ENCODE measurements at places on chromosomes 11 and 22.

DNA sequence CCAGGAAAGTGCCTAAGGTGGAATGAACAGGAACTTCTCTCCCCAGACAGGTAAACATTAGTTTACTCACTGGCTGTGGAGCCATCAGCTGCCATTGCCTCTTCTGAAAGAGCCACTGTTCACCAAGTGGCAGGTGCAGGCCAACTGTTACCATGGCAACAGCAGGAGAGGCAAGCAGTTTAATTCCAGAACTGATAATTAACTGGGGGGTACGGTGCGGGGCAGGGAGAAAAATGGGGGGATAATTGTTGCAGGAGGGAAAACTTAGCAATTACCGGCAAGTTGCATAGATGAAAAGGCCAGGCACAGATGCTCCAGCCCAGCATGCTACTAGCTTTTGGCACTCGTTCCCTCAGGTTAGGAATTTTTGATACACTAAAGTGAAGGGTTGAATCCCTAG is 85.1 kb downstream of the TRIM44 start:
- no peak for ATAC-seq

- no peak for ATAC-seq
Measured at GRCh38 chr22:37300551-37301017, 18.3 kb downstream of the CYTH4 start.

- ATAC-seq: no peak
Measured at GRCh38 chr11:44356351-44356750, 46.4 kb upstream of the ALX4 start.

- no peak for ATAC-seq
Measured at GRCh38 chr22:49099496-49100124, 728.1 kb downstream of the BRD1 start.

DNA sequence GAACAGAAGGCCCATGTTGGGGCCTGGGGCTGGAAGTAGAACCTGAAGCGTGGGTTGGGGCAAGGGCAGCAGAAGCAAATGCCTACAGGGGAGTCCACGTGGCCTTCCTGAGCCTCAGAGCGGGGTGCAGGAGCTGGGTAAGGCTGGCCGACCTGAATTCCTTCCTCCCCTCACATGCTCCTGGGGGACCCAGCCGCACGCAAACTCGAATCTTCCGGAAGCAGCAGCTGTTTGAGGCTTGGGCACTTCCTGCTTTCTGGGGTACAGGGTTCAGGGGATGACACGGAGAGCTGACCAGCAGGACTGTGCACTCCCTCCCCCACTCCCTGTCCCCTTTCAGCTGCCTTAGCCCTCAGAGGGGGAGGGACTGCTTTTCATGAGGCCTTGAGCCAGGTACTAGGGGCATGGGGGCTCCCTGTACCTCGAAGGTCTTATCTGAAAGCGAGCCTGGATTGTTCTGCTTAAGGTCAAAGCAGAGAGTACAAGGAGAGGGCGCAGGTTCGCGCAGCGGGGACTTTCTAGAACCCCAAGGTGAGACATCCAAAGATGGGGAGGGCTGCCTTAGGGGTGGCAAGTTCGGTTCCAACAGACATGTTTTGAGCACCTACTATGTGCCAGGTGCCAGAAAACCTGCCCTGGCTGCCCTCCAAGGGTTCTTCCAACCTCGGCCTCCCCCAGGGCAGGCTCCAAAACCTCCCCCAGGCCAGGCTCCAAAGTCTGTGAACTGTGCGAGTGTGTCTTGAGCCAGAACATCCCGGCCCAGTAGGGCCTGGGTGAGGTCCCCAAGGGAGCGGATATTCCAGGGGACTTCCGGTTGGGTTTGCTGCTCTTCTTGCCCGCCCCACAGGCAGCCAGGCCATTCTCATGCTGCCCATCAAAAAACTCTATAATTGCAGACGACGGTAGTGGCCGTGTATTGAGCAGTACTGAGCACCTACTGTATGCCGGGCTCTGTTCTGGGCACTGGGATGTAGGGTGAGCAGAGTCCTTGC is 1.7 kb downstream of the NCF4 start:
- ATAC-seq: no peak

GRCh38 chr11:94926698-94927237 is 46.6 kb downstream of the CWC15 start:
- ATAC-seq: no peak

GRCh38 chr11:69328231-69328630 is 34.3 kb downstream of the MYEOV start:
- no peak for ATAC-seq

DNA sequence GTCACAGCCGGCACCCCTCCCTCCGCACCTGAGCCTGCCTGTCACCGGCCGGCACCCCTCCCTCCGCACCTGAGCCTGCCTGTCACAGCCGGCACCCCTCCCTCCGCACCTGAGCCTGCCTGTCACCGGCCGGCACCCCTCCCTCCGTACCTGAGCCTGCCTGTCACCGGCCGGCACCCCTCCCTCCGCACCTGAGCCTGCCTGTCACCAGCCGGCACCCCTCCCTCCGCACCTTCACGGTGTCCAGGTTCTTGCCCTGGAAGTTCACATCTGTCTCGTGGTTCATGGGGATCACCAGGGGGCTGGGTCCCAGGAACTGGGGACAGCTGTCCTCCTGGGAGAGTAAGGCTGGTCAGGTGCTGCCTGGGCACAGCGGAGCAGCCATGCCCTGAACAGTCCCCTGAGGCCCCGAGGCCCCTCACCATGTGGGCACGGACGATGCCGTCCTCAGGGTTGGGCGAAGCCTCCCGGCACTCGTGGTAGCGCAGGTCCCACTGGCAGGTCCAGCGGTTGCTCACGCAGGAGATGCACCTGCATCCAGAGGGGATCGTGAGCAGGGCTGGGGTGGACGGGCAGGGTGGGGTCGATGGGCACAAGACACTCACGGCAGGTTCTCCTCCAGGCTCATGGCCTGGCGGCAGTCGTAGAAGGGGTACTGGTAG is 15.5 kb upstream of the MAPK11 start:
- ATAC-seq: no peak

GRCh38 chr11:100963375-100963774 is 166.2 kb downstream of the PGR start:
- ATAC-seq: no peak

- ATAC-seq: no peak
Measured at GRCh38 chr11:118180300-118180703, 3.9 kb upstream of the SCN2B start.

GRCh38 chr11:64252003-64252872 is 908 bp downstream of the PLCB3 start:
- no peak for ATAC-seq

DNA sequence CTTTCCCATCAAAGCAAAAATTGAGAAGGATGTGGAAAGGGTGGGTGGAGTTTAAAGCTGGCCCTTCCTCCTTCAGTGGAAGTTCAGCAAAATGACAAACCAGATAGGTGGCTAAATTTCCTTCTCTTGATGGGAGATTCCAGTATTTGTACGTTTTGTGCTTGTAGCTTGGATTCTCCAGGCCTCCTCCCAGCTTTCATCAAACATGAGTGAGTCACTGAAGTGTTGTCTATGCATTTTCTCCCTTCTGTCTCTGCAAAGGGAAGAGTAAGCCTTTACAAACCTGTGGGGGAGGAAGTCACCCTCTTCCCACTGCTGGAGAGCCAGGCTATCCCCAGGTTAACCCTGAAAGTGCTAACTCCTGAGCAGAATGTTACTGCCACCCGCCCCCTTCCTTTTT is 6.4 kb downstream of the MARK2 start:
- ATAC-seq: no peak

GRCh38 chr11:19472679-19473078 is 231.9 kb upstream of the E2F8 start:
- no peak for ATAC-seq

GRCh38 chr11:60860943-60861342 is 5.2 kb upstream of the PTGDR2 start:
- ATAC-seq: no peak

- ATAC-seq: no peak
Measured at GRCh38 chr11:122601141-122602125, 54.1 kb upstream of the UBASH3B start.

DNA sequence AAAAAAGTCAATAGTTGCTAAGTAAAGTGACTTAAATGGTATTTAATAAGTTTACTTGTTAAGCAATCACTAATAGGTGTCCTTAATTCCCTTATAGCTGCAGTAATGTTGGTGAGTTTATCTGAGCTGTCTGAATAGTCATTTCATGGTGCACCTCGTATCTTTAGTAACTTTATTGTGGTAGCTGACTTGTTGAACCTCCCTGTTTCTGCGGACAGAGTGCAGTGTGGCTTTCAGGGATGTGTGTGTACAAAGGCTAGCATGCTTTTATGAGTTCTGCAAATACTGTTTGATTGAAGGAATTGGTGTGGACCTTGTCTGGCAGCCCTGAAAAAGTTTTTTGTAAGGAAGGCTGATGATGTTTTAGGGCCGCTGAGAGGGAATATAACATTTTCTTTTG is 2.6 kb downstream of the ZNRF3 start:
- ATAC-seq: no peak

DNA sequence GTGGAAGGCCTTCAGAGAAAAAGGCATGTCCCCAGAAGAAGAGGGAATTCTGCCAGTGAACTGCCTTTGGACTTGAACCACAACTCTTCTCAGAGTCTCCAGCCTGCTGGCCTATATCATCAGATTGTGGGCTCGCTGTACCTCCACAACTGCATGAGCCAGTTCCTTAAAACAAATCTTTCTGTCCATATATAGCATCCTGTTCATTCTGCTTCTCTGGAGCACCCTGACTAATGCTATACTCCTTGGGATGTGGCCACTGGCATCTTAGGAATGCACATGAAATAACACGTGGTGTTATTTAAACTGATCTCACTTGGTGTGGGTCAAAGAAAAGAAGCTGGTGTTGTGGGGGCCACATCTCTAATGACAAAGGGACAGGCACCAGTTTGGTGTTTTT is 58.3 kb upstream of the VSTM5 start:
- no peak for ATAC-seq

- ATAC-seq: peak; percentile 90
Measured at GRCh38 chr11:123549926-123550917, 104.2 kb downstream of the SCN3B start.

- no peak for ATAC-seq
Measured at GRCh38 chr22:46792061-46792796, 29.8 kb downstream of the TBC1D22A start.

- ATAC-seq: no peak
Measured at GRCh38 chr11:118050208-118050891, 26.5 kb upstream of the TMPRSS4 start.

- no peak for ATAC-seq
Measured at GRCh38 chr11:101436511-101437142, 147.2 kb downstream of the TRPC6 start.

- no peak for ATAC-seq
Measured at GRCh38 chr11:109838026-109838425, 255.2 kb upstream of the ZC3H12C start.

- no peak for ATAC-seq
Measured at GRCh38 chr11:97833412-97833811, 1187.3 kb upstream of the CNTN5 start.

DNA sequence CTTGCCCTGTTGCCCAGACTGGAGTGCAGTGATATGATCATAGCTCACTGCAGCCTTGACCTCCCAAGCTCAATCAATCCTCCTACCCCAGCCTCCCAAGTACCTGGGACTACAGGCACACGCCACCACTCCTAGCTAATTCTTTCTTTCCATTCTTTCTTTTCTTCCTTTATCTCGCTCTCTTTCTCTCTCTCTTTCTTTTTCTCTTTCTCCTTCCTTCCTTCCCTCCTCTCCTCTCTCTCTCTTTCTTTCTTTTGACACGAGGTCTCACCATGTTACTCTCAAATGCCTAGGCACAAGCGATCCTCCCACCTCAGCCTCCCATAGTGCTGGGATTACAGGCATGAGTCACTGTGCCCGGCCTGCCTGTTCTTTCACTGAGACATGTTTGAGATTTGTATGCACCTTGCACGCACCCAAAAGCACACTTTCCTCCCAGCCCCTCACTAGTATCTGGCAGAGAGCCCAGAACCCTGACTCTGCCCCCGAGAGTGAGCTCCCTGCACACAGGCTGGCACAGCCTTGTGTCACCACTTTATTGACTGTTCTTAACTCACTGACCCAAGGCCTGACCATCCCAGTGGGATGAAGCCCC is 56.8 kb downstream of the CD6 start:
- ATAC-seq: peak; percentile 59

DNA sequence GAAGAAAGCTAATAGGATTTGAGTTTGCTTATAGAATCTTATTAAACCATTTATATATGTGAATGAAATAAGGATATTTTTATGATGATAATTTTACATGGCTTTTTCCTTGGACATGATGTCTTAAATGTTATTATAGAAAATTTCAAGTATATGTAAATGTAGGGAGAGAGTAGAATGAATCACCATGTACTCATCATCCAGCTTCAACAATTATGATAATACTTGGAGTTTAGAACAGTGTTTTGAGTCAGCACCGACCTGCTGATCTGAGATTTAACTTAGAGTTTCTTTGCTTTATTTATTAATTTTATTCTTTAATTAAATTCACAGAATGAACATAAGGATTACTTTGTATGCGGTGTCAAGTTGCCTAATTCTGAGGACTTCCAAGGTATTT is 193.5 kb downstream of the UVRAG start:
- no peak for ATAC-seq

GRCh38 chr11:27965559-27965958 is 142.4 kb downstream of the KIF18A start:
- no peak for ATAC-seq

DNA sequence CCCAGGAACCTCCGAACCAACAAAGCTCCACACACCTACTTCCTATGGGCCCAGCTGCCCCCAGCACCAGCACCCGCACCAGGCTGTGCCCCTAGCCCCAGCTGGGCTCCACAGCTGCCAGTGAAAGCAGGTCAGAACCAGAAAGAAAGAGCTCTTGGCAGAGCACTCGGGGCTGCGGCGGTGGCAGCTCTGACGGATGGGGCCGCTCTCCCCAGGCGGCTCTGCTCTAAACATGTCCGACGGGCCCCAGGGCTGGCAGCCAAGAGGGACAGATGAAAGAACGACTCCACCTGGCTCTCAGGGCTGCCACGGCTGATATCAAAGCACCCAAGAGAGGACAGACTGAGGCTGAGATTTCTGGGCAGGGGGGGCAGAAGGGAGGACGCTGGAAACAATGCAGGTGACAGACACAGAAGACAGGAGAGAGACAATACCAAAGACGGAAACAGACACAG is 25.7 kb downstream of the LRFN4 start:
- no peak for ATAC-seq

GRCh38 chr11:71272161-71272560 is 19.8 kb upstream of the SHANK2 start:
- ATAC-seq: no peak

DNA sequence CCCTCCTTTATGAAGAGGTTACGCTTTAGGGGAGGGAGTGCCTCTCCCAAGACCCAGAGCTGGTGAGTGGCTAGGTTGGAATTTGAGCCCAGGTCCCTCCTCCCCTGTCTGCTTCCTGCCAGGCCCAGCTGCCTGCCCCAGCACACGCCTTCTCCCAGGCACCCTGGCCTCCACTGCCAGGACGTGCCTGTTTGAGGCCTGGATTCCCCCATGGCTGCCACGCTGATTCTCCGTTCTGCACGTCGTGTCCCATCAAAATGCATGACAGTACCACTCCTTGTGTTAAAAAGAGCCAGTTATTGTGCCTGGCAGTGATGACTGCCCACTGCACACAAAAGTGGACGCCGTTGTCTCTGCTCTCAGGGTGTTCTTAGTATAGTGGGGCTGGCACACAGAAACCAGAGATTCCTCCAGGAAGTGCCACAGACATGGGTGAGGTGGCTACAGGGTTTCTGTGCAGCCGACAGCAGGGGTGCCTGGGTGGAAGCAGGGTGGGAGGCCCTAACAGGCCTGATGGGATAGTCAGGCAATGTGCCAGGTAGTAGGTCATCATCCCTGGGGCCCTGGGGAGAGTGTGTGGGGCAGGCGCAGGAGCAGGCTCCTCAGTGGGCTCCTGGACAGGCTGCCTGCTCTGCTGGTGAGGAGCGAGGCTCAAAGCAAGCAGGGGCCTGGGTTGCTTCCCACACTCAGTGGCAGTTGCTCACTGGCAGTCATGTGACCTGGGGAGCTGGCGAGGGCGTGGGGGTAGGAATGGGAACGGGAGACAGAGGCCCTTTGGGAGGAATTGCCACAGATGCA is 24.2 kb downstream of the MED15 start:
- ATAC-seq: no peak

Data from activated T-helper 17 cell treated with anti-CD3 and anti-CD28 coated beads, Interleukin-2, amount 50 U/mL, for 72 hours (primary cell).